Inflammatory macrophage (primary cell): ENCODE measurements at places on chromosomes 6 and 20.

DNA sequence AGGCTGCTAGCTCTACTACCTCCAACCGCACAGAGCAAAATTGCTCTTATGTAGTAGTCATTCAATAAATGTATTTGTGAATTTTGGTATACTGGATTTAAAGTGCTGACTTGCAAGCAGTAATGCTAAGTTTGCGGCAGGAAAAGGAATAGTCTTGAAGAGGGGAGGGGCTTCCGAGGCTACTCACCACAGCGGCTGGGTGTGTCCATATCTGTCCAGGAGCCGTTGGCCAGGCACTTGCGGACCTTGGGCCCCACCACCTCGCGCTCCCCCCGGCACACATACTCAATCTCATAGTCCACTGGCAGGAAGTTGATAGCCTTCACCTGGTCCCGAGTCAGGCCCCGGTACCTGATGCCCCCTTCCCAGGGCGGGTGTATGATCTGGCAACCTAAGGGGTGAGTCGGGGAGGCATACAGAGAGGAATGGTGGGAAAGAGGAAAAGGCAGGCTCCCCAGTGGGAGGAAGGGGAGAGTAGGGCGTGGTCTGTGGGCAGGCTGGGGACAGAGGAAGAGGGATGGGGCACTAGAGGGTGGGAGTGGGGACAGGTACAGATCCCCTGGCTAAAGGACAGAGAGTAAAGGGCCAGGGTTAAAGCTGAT is 1.7 kb downstream of the GABBR1 start:
- no peak for DNase-seq

GRCh38 chr6:38182426-38182825 is 362.9 kb downstream of the ZFAND3 start:
- no peak for DNase-seq

GRCh38 chr6:70133246-70133645 is 169.6 kb downstream of the COL9A1 start:
- no peak for DNase-seq

DNA sequence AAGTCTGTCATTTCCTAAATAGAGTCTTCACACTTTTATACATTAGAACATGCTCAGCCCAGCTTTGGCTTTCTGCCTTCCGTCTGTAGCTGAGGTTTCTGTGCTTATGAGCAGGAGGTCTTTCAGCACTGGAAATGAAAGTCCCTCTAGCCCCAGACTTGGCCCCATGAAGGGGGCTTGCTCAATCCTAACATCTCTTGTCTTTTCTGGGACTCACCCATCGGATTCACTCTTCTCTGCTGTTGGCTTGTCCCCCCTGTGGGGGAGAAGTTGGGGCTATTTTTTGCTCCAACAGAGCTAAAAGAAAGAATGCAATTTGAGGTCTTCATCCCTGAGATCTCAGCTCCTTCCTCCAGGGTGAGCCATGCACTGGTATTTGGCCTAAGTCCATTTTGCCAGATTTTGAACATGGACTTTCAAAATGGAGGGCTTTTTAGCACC is 177.7 kb downstream of the MRPL14 start:
- no peak for DNase-seq

DNA sequence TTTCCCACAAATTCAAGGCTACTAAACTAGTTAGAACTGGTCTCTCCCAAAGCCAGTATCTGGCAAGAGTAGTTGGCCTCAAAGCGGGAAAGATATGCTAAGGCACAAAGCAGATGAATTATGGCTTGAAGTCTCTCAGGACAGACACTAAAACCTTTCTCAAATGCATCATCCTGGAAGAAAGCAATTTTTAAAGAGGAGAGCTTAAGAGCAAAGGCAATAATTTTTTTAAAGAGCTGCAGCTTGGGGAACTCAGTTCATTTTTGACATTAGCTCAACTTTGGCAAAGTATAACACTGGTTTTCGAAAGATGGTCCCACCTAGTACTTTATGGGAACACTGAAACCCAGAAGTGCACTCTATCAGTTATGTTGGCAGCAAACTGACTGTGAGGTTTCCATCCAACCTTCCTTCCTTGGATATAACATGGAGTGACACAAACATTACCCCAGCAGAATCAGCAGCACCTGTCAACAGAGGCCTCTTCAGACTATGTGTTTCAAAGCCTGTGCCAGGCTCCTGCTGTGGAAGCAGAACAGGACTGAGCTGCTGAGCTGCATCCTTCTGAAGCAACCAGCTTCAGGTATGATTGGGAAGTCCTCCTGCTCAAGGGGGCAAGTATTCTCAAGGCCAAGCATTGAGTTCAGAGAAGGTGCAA is 852.3 kb upstream of the HS3ST5 start:
- DNase-seq, result no peak

- no peak for DNase-seq
Observed at GRCh38 chr20:43936805-43937204, 22.2 kb downstream of the TOX2 start.

DNA sequence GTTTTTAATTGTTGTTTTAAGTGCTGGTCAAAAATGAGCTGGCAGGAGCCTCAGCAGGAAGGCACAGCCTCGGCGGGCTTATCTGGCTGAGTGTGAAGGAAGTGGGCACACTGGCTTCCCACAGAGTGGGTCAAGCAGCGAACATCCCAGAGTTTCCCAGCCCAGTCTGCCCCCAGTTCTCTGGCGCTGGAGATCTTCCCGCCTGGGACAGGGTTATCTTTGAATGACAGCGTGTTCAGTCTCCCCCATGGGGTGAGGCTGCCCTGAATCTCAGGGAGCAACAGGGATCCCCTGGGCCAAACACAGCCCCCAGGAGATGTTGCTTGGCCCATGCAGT is 122.2 kb upstream of the PTPN1 start:
- DNase-seq, result no peak

GRCh38 chr6:1216488-1216974 is 95.4 kb upstream of the FOXQ1 start:
- DNase-seq, result no peak

DNA sequence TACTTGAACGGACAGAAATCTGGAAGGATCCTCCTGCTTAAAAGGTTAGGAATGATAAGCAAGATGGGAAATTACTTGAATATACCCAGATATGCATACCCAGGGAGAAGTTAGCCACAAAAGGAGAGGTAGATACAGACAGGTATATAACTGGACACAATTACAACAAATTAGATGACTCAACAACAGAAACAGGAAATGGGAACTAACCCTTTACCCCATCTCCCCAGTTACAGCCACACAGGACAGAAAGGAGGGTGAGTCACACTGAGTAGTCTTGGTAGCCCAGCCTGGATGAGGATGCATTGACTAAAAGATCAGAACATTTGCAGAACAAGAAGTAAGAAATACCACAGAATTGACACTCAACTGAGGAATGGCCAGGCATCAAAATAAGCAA is 61.2 kb downstream of the C6orf52 start:
- peak; percentile 92 for DNase-seq

DNA sequence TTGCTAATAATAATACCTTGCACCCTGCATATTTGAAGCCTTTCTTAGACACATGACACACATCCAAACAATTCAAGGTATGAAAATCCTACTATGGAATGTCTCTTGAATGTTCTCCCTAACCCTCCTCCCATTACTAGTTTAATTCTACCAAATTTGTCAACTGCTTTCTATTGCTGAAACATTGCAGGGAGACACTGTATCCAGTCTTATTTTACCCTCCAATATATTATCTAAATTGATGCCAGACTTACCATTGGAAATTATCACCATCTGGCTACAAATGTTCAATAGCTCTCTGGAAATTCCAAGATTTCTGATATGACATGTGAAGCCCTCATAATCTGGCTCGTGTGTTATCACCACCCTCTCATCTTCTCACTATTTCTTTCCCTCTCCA is 1027.3 kb upstream of the CITED2 start:
- no peak for DNase-seq

- DNase-seq, result no peak
Observed at GRCh38 chr6:168858926-168859325, 394.7 kb downstream of the THBS2 start.

DNA sequence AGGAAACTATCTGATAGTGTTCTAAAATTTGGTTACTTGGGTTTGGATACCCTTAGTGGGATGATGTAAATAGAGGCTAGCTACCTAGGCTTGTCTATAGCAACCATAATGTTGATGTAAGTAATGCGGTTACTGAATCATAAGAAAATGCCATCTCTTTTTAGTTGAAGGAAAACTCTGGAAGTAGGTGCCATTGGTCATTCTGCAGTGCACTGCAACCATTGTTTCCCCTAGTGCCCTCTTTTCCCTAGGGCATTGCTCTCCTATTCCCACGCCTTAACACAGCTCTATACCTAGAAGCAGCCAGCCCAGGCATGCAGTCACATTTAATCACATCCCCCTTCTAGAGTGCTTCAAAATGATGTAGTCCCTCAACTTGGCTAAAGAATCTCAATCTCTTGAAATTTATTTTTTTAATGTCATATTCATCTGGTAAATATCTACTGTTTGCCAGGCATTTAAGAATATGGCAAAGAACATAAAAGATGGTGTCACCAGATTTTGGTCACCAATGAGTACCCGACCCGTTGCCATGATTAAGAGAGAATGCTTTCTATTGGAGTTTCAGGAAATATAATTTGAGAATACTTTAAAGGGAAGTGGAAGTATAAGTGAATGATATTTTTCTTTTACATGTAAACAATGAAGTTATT is 10.4 kb downstream of the LOC128125822 start:
- no peak for DNase-seq

- peak; percentile 98 for DNase-seq
Observed at GRCh38 chr6:4316867-4317400, 181.6 kb upstream of the ECI2 start.

DNA sequence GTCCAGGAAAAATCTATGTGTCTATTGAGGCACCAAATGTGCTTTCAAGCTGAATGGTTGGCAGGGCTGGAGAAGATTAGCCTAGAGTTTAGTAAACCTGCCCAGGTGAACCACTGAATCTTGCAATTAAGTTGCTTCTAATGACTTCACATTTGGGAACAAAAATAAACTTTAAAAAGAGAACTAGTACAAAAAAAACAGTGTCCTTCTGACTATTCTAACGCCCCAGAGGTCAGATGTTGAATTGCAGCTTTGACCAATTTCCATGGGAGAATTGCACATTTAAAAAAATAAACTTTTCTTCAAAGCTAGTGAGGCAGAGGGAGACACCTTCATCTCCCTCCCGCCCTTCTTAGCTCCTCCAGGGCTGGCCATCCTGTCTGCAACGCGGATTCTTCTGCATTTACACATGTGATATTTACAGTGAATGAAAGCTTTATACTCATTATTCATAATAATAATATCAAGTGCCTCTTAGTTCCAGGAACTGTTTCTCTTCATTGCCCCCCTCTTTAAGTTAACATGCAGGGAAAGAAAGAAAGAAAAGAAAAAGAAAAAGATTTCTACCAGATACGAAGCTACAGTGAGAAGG is 270.2 kb downstream of the SMOC2 start:
- DNase-seq, result no peak

- peak; percentile 58 for DNase-seq
Observed at GRCh38 chr6:132483779-132484679, 28.9 kb downstream of the STX7 start.

- DNase-seq, result no peak
Observed at GRCh38 chr6:159875194-159875593, 15.6 kb upstream of the MAS1 start.
